ENCODE measurements at places on chromosomes 2 and 18. TPM values are rescaled to one million over a fixed set of nuclear protein-coding genes. Genes with fewer than 3 reads are reported as not detected.

GRCh38 chr2:27729198-27729597 is 42.3 kb upstream of the MRPL33 start:
- no peak overlapping the region for H3K4me3 ChIP-seq
- H3K27me3 ChIP-seq, result no peaks in the 10 kb centered on the region
- H3K36me3 ChIP-seq, result no peaks in the 10 kb centered on the region
- H3K4me1 ChIP-seq, result no peaks in the 10 kb centered on the region
- no peak for DNase-seq
- H3K27ac ChIP-seq, result no peak overlapping the region

DNA sequence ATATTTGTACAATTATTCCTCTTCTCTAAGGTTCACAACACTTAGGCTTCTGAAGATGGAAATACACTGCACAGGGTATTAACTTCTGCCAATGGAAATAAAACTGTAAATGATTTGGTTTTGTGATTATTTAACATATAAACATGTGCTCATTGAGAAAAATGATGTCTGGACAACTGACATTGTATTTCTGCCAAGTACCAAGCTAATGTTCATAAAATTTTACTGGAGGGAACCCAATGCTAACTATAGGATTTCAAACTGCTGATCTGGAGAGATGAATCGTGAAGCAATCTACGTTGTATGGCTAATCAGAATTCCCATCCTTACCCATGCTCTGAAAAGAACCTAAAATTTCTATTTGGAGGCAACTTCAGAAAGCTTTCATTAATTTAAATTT is 279.7 kb downstream of the NRXN1 start:
- no peak overlapping the region for H3K4me3 ChIP-seq

DNA sequence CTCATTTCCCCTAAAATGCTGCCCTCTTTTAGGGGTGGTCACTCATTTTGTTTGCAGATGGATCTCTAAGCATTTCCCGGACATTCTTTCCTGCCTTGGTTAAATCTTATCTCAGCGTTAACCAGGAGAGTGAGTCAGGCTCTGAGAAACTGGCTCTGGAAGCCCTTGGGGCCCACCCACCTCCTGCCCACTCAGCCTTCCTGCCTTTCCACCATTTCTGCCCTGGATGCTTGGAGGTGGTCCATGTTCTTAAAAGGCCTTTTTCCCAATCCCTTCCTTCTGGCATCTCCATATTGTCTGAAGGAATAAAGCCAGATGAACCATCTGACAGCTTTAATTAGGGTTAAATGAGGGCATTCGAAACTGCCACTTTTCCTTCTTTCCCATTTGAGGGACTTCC is 9.5 kb downstream of the HK2 start:
- peak overlapping the region; percentile 2 for H3K4me3 ChIP-seq
- no peaks in the 10 kb centered on the region for H3K27me3 ChIP-seq
- H3K27ac ChIP-seq, result no peak overlapping the region
- no peaks in the 10 kb centered on the region for H3K36me3 ChIP-seq

- no peak overlapping the region for H3K4me3 ChIP-seq
- H3K4me1 ChIP-seq, result no peaks in the 10 kb centered on the region
- no peak overlapping the region for H3K27ac ChIP-seq
Measured at GRCh38 chr2:226403369-226403768, 396.3 kb downstream of the IRS1 start.

GRCh38 chr2:25558262-25558661 is 115.1 kb downstream of the DTNB start:
- no peak for DNase-seq
- H3K36me3 ChIP-seq, result no peaks in the 10 kb centered on the region
- peaks cover 14% of the 10 kb centered on the region for H3K4me1 ChIP-seq

The CHST9 gene
- not detected for total RNA-seq

DNA sequence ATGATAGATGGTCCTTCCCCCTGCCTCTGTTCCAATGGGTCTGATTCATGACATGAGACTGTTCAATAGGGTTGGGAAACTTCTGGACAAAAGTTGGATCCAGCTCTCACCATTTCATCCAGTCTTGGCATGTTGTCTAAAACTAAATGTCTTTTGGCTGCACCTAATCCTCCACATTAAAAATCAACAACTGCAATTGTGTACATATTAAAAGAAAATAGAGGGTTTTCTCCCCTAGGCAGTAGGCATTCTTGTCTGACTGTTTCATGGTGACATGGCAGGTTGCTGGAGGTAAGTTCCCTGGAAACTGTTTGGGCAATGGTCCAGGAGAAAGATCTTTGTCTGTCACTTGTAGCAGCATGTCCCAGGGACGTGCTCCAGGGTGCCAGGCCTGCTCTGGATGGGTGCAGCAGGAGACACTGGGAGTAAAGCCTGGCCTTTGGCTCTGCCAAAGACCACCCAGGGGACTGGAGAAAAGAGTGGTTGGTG is 135.8 kb downstream of the TCF4 start:
- no peaks in the 10 kb centered on the region for H3K4me1 ChIP-seq
- DNase-seq, result no peak
- H3K36me3 ChIP-seq, result no peaks in the 10 kb centered on the region
- no peaks in the 10 kb centered on the region for H3K27me3 ChIP-seq

DNA sequence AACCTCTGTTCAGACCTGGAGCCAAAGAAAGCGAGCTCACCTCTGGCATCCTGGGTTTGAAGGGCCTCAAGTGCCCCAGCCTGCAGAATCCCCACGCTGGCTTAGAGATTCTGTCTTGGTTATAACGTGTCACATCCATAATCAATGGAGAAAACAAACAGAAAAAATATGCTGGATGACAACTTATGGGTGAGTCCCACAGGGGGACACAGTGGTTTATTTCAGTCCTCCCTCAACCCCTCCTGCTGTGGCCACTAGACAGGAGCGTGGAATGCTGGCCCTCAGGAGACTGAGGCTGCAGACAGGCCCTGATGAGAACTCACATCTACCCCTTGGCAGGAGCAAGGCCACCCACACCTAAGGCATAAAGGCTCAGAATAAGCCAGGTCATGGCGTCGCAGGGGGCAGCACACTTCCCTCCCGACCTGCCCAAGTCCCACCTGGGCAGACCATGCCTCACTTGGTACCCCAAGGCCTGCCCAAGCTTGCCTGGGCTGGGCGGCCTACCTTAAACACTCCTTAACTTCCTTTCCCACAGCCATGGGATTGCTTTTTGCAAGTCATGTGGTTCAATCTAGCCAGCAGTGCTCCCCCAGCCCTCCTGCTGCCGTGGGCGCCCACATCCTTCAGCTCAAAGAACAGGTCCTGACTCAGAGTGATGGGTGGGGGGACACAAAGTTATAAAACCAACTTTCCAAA is 19.9 kb downstream of the COX7A2L start:
- H3K4me1 ChIP-seq, result no peaks in the 10 kb centered on the region
- no peak for DNase-seq
- H3K27ac ChIP-seq, result no peak overlapping the region
- H3K27me3 ChIP-seq, result no peaks in the 10 kb centered on the region
- H3K36me3 ChIP-seq, result peaks cover 21% of the 10 kb centered on the region

DNA sequence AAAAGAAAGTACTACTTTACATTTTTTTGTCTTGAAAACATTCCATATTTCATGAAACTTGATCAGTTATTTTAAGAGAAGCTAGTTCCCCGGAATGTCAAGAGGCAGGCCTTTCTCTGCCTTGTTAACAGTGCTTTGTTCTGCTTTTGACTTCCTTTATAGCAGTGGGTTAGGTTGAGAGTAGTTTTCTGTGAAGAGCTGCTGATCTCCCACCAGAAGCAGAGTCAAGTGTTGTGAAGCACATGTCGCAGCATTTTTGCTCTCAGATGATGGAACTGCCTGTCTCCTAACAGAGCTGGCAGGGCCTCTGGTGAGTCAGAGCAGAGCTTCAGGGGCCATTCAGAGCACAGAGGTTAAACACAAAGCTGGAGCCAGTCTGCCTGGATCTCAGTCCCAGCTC is 871.8 kb downstream of the SLC4A3 start:
- H3K4me1 ChIP-seq, result no peaks in the 10 kb centered on the region
- H3K27ac ChIP-seq, result no peak overlapping the region
- H3K36me3 ChIP-seq, result no peaks in the 10 kb centered on the region
- no peak overlapping the region for H3K4me3 ChIP-seq
- no peaks in the 10 kb centered on the region for H3K27me3 ChIP-seq
- no peak for DNase-seq

- H3K4me1 ChIP-seq, result peaks cover 11% of the 10 kb centered on the region
- DNase-seq, result no peak
- no peaks in the 10 kb centered on the region for H3K27me3 ChIP-seq
- H3K27ac ChIP-seq, result peak overlapping the region; percentile 97
- H3K4me3 ChIP-seq, result peak overlapping the region; percentile 98
Measured at GRCh38 chr2:201642086-201642578, 1.2 kb downstream of the TMEM237 start.

DNA sequence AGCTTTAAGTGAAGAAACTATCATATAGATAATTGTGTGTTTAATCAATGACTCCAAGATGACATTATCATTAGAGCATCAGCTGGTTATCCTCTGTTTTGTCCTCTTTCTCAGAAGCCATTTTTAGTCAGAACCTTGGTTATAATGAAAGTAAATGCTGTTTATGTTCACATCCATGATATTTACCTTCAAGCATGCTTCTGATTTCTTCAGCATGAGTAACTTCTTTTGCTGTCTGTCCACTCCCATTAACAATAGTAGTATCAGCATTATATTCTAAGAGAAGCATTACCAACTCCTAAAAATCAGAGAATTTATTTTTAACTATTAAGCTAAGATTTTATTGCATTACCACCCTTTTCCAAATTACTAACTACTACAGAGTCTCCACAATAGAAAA is 56.3 kb downstream of the OSBPL1A start:
- H3K27me3 ChIP-seq, result no peaks in the 10 kb centered on the region
- no peaks in the 10 kb centered on the region for H3K4me1 ChIP-seq
- no peaks in the 10 kb centered on the region for H3K36me3 ChIP-seq
- no peak for DNase-seq

GRCh38 chr2:38244301-38244700 is 132.8 kb downstream of the ATL2 start:
- H3K36me3 ChIP-seq, result no peaks in the 10 kb centered on the region
- no peak overlapping the region for H3K27ac ChIP-seq
- H3K4me3 ChIP-seq, result no peak overlapping the region
- H3K4me1 ChIP-seq, result no peaks in the 10 kb centered on the region

GRCh38 chr2:188518381-188518780 is 226.7 kb downstream of the GULP1 start:
- no peak overlapping the region for H3K4me3 ChIP-seq
- no peaks in the 10 kb centered on the region for H3K27me3 ChIP-seq
- H3K36me3 ChIP-seq, result no peaks in the 10 kb centered on the region
- no peak overlapping the region for H3K27ac ChIP-seq
- no peak for DNase-seq

DNA sequence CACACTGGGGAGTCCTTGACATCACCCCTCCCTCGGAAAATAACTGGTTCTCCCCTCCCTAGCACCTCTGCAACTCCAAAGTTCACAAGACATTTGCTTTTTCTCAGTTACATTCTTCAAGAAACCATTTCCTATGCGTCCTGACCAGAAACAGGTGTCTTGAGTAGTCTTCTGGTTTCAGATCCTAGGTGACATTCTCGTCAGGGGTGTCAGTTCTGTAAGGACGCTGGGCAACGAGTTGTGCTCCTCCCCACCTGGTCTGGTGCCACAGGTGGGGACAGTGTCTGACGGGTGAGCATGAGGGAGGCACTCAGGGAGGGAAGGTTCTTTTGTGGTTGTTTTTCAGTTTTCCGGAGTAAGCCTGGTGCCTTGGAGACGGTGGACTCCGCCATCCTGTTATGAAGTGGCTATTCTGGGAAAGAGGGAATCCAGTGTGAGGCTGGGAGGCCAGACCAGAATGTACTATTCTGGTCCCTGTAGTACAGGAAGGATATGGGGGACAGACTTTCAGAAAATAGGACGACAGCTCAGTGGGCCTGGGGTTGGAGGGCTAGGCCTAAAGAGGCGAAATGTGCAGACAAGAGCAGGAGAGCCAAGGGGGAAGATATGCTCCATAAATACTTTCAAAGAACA is 50.6 kb downstream of the EPAS1 start:
- H3K27ac ChIP-seq, result no peak overlapping the region
- H3K4me1 ChIP-seq, result peaks cover 49% of the 10 kb centered on the region
- no peak for DNase-seq
- H3K36me3 ChIP-seq, result no peaks in the 10 kb centered on the region
- no peak overlapping the region for H3K4me3 ChIP-seq
- no peaks in the 10 kb centered on the region for H3K27me3 ChIP-seq

- no peak for DNase-seq
- peaks cover 4% of the 10 kb centered on the region for H3K36me3 ChIP-seq
- no peak overlapping the region for H3K27ac ChIP-seq
- H3K4me1 ChIP-seq, result peaks cover 52% of the 10 kb centered on the region
- no peaks in the 10 kb centered on the region for H3K27me3 ChIP-seq
- no peak overlapping the region for H3K4me3 ChIP-seq
Measured at GRCh38 chr2:203761121-203761520, 54.7 kb downstream of the CD28 start.

- H3K27ac ChIP-seq, result no peak overlapping the region
- no peak overlapping the region for H3K4me3 ChIP-seq
- no peaks in the 10 kb centered on the region for H3K36me3 ChIP-seq
Measured at GRCh38 chr2:19796035-19796695, 105.6 kb downstream of the TTC32 start.

- no peak for DNase-seq
- no peaks in the 10 kb centered on the region for H3K27me3 ChIP-seq
- H3K27ac ChIP-seq, result no peak overlapping the region
- H3K36me3 ChIP-seq, result no peaks in the 10 kb centered on the region
- H3K4me3 ChIP-seq, result no peak overlapping the region
- H3K4me1 ChIP-seq, result no peaks in the 10 kb centered on the region
Measured at GRCh38 chr2:70391988-70392387, 90.1 kb upstream of the FAM136A start.

- H3K4me1 ChIP-seq, result no peaks in the 10 kb centered on the region
- H3K27me3 ChIP-seq, result no peaks in the 10 kb centered on the region
- H3K4me3 ChIP-seq, result no peak overlapping the region
- DNase-seq, result no peak
- H3K27ac ChIP-seq, result no peak overlapping the region
Measured at GRCh38 chr2:128568106-128568505, 249.4 kb upstream of the HS6ST1 start.

The FOXD4L1 gene
- 0.15 TPM for total RNA-seq

- no peaks in the 10 kb centered on the region for H3K36me3 ChIP-seq
- peaks cover 18% of the 10 kb centered on the region for H3K4me1 ChIP-seq
Measured at GRCh38 chr2:44201648-44202165, 33.0 kb downstream of the PPM1B start.

DNA sequence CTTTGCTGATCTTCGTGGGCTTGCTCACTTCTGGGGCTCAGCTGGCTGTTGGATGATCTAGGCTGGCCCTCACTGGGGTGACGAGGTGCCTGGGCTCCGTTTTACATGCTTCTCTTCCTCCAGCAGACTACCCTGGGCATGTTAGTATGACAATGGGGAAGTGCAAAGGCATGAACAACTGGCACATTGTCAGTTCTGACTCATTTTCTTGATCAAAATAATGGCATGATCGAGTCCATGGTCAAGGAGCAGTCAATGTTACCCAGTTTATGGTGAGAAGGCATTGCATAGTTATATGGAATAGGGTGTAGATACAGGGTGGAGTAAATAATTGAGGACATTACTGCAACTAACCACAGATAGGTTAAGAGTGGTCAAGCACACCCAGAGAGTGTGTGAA is 10.0 kb upstream of the UPP2 start:
- H3K4me3 ChIP-seq, result no peak overlapping the region
- no peak overlapping the region for H3K27ac ChIP-seq
- DNase-seq, result no peak
- no peaks in the 10 kb centered on the region for H3K27me3 ChIP-seq

The SPC25 gene
- 27.7 TPM for total RNA-seq

- H3K27ac ChIP-seq, result no peak overlapping the region
- no peaks in the 10 kb centered on the region for H3K36me3 ChIP-seq
- H3K4me1 ChIP-seq, result peaks cover 5% of the 10 kb centered on the region
- no peak overlapping the region for H3K4me3 ChIP-seq
Measured at GRCh38 chr18:8711736-8712135, 6.4 kb downstream of the MTCL1 start.

The CACNB4 gene
- total RNA-seq, result 0.18 TPM

GRCh38 chr2:21002814-21003192 is 41.1 kb downstream of the APOB start:
- H3K27ac ChIP-seq, result no peak overlapping the region
- no peak overlapping the region for H3K4me3 ChIP-seq
- no peaks in the 10 kb centered on the region for H3K4me1 ChIP-seq
- no peaks in the 10 kb centered on the region for H3K27me3 ChIP-seq

Measured in CD8-positive, alpha-beta memory T cell (primary cell).